ENCODE measurements at places on chromosomes 5 and 9.
A peak's percentile ranks its signal among the peaks of the same experiment; 100 is the strongest.

- peak; percentile 41 for DNase-seq
Measured at GRCh38 chr5:150763023-150763769, 4.4 kb upstream of the DCTN4 start.

GRCh38 chr9:113525831-113526230 is 62.3 kb downstream of the RGS3 start:
- DNase-seq: no peak

DNA sequence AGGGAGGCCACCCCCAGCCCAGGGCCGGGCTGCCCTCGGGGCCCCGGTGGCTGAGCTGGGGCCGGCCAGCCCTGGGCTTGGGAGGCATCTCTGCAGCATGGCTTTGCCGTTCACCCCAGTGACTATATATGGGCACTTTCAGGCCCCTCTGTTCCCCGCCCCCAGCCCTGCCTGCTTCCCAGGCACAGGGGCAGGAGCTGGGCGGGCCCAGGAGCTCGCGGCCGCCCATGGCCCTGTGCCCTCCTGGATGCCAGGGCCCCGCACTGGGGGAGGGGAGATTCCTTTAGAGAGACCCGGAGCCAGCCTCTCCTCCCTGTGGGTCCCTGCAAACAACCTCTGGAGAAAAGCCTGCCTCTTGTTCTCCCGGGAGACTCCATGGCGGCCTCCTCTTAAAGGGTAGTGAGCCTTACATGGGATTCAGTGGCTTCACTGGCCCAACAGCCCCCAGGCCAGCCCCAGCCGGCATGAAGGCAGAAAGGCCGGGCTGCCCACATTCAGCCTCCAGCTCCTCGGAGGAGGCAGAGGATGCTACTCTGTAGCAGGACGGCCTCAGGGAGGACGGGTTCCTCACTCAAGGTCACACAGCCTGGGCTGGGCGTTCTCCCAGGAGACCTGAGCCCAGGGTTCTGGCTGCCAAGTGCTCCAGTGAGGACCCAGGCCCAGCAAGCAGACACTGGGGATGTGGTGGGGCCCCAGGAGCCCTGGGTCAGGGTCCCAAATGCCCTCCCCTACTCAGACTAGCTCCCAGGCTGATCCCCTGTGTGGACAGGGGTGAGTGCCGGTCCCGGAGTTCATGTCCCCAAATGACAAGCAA is 4.1 kb downstream of the NACC2 start:
- DNase-seq: no peak

- no peak for DNase-seq
Measured at GRCh38 chr5:116953251-116953930, 378.8 kb upstream of the SEMA6A start.

DNA sequence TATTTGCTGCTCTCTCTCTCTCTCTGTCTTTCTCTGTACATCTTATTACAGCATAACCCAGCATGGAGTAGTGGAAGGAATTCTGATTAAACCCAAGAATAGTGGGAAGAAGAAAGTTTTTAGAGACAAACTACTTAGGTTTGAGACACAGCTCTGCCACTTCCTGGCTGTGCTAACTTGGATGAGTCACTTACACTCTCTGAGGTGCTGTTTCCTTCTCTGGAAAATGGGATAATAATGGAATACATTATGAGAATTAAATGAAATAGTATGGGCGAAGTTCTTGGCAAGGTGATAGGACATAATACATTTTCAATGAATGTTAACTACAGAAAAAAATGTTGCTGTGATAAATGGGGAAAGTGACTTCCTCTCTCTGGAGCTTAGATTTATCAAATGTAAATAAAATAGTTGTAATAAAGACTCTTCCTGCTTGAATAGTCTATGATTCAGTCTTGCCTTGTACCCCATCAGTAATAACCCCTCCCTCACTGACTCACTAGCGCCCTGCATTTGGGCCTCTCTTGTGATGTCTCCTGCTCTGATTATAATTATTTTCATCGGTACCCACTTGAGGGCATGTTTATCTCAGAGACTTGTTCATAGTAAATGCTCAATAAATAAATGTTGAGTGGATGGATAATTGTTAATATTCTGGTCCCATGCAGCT is 27.6 kb downstream of the KIF4B start:
- DNase-seq: no peak

DNA sequence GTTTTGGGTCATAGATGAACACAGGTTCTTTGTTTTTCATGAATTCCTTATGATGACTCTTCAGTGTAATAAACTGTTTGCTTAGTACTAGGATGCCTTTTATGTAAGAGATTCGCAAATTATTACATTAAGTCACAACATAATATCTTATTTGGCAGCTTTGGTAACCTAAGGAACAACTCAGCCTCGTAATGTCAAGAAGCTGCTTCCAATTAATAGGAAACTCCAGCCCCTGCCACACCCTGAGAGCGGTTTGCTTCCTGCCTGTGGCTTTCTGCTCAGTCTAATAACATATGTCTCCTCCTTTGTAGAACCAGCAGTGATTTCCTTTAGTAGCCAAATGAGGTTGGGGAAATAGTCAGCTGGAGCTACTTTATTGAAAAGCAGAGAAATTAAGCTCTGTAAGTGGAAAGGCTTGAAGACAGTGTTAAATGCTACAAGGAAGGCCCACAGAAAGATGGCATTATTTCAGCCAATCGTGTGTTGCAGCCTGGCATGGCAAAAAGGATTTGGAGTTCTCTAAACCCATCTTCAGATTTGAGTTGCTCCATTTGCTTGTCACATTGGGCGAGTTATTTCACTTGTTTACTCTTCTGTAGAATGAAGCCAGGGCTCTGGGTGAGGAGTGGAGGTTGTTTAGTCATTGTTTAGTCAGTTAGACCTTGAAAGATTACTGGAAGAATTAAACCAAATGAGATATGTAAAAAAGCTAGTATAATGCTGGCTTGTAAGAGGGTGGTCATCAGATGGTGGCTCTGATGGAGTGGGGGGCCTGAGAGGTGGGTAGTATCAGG is 54.1 kb downstream of the MTAP start:
- peak; percentile 40 for DNase-seq

- DNase-seq: no peak
Measured at GRCh38 chr9:93094658-93095204, 1.3 kb upstream of the CARD19 start.

DNA sequence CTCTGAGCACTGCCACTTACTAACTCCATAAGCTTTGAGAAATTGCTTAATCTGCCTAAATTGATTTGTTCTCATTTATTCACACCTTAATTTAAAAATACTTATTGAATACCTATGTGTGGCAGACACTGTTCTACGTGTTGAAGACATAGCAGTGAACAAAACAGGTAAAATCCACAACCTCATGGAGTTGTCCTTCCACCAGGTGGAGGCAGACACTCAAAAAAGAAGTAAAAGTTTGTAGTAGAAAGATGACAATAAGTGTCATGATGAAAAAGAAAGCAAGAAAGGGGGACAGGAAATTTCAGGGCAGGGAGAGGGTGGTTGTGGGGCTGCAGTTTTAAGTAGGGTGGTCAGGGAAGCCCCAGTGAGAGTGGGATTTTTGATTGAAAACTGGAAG is 94.9 kb downstream of the SREK1 start:
- no peak for DNase-seq

GRCh38 chr5:133219296-133219695 is 167.5 kb downstream of the HSPA4 start:
- no peak for DNase-seq

GRCh38 chr5:134585966-134586365 is 46.7 kb downstream of the SAR1B start:
- DNase-seq: no peak

GRCh38 chr9:113677057-113677456 is 199.1 kb upstream of the ZNF618 start:
- DNase-seq: no peak

- DNase-seq: no peak
Measured at GRCh38 chr5:42851481-42851880, 39.8 kb upstream of the SELENOP start.

DNA sequence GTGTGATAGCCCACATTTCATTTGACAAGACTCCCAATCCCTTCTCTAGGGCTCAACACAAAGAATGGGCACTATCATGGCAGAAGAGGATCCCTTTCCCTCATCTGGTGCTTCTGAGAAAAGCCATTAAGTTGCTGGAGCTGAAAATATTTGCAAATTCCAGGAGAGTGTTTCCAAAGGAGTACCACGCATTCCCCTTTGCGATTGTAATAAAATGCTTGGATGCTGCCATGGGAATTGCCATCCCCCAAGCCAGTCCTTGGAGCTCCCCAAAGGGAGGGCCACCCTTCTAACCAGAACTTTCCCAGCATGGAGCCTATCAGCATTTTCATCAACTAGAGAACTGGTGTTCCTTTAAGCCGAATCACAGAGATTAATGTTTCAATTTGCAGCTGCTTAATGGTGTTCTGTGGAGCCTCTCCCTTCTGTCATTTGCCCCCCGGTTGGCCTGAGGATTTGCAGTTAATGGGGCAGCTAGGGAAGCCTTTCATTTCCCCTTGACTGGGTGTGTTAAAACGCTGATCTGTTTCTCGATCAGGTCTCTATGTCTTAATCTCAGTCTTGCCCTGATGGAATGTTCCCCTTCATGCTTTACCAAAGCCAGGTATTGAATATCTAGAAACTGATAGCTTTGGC is 133.0 kb downstream of the ENC1 start:
- DNase-seq: no peak

DNA sequence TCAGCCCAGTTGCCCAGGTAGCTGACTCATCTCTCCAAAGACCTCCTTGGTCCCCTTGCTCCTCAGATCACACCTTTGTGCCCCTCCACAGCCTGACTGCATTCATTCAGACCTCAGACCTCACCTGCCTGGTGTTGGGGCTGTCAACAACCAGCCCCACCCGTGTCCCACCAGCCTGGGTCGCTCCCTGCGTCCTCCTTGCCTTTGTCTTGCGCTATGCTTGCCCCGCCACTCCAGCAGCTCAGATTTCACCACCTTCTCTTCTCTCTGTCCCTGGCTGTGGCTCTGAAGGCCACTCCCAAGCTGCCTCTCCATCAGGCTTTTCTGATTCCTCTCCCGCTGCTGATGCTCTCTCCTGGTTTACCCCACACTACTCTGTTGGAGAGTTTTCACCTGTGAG is 103.5 kb downstream of the MVB12B start:
- DNase-seq: no peak

GRCh38 chr5:2015124-2015848 is 132.6 kb upstream of the IRX4 start:
- DNase-seq: no peak

- DNase-seq: no peak
Measured at GRCh38 chr9:104774831-104775573, 11.1 kb downstream of the NIPSNAP3B start.

DNA sequence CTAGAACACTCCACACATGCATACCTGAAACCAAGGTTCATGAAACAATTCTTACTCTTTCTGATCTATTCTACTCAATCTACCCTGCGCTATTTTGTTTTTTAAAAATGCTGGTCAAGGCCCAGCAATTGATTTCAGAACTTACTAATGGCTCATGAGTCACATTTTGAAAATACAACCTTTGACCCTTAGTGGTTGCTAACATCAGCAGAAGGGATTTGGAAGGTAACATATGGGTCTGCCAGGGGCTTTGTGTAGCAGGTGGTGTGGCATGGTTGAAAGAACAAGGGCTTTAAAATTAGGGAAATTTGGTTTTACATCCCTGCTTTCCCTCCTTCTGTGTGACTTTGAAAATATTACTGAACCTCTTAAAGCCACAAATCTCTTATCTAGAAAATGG is 101.4 kb downstream of the ATG10 start:
- DNase-seq: no peak

GRCh38 chr9:128838338-128838737 is 8.7 kb upstream of the SPOUT1 start:
- DNase-seq: no peak

DNA sequence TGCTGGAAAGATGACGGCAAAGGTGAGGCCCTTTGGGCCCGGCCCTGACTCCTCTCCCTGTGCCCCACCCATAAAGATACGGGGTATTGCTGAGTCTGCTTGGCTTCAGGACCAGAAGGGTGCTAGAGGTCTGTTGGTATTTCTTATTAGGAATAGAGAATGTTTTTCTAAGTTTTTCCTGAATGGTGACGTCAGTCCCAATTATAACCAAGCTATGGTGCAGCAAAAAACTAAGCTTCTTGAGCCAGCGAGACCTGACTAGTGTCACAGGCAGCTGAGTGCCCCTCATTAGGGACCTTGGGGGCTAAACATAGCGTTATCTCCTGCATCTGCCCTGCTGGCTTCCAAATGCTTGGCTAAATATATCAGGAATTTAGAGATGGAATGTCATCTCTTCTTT is 151.0 kb upstream of the TBC1D2 start:
- DNase-seq: no peak

GRCh38 chr9:127940593-127940992 is 2.9 kb upstream of the DPM2 start:
- DNase-seq: no peak

DNA sequence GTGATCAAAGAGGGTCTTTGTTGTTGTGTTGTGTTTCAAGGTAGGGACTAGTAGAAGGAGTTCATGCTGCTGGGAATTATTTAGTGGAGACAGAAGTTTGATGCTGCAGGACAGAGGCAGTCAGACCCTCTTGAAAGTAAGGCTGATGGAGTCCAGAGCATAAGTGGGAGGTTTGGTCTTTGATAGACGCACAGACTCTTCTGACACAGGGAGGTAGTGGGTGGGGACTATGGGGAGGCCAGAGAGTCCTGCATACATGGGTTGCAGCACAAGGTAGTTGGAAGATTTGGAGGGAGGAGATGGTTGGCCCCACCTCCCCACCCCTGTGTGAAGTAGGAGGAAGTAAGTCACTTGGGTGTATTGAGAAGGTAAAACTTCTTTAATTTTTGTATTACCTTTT is 2.4 kb upstream of the CCDC112 start:
- no peak for DNase-seq

DNA sequence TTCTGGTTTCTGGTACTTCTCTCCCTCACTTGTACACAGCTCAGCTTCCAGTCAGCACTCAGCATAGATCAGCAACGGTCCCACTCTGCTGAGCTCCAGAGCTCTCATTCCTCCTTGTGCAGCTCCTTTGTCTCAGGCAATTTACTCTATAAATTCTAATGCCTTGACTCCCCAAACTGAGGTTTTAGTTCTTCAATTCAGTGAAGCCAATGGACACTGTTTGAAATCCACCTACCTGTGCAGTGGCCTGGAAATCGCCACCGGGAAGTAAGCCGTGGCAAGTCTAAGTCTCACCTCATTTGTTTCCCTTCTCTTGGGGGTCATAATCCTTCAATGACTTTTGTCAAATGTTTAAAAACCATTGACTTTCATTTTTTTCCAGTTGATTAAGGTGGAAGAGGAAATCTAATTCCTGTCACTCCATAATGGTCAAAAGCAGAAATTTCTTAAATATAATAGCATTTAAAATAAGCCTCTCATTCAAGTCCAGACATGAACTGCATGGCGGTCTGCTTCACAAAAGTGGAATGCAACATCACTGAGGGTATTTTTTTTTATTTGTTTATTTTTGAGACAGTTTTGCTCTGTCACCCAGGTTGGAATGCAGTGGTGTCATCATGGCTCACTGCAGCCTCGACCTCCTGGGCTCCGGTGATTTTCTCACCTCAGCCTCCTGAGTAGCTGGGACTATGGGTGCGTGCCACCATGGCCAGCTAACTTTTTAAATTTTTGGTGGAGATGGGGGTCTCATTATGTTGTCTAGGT is 79.6 kb downstream of the C7 start:
- DNase-seq: no peak
